ENCODE measurements at places on chromosomes 4 and X.

- peaks cover 35% of the 10 kb centered on the region for H3K4me1 ChIP-seq
- no peak overlapping the region for H3K27ac ChIP-seq
- H3K4me3 ChIP-seq, result no peak overlapping the region
- DNase-seq, result no peak
Observed at GRCh38 chr4:16670727-16671126, 227.7 kb downstream of the LDB2 start.

- H3K27ac ChIP-seq, result no peak overlapping the region
- H3K27me3 ChIP-seq, result no peaks in the 10 kb centered on the region
- peaks cover 9% of the 10 kb centered on the region for H3K4me1 ChIP-seq
Observed at GRCh38 chrX:153416781-153417450, 5.6 kb downstream of the ZFP92 start.

GRCh38 chr4:96146686-96147085 is 306.8 kb downstream of the PDHA2 start:
- H3K27ac ChIP-seq, result no peak overlapping the region
- H3K27me3 ChIP-seq, result no peaks in the 10 kb centered on the region
- H3K36me3 ChIP-seq, result no peaks in the 10 kb centered on the region
- H3K4me1 ChIP-seq, result no peaks in the 10 kb centered on the region
- H3K4me3 ChIP-seq, result no peak overlapping the region

- no peak overlapping the region for H3K4me3 ChIP-seq
- no peak for DNase-seq
- H3K27ac ChIP-seq, result no peak overlapping the region
- no peaks in the 10 kb centered on the region for H3K4me1 ChIP-seq
- no peaks in the 10 kb centered on the region for H3K27me3 ChIP-seq
Observed at GRCh38 chrX:14939644-14940043, 66.4 kb downstream of the MOSPD2 start.

GRCh38 chrX:17547658-17548057 is 172.7 kb downstream of the NHS start:
- H3K27ac ChIP-seq, result no peak overlapping the region
- DNase-seq, result peak; percentile 64
- no peak overlapping the region for H3K4me3 ChIP-seq
- H3K4me1 ChIP-seq, result no peaks in the 10 kb centered on the region

DNA sequence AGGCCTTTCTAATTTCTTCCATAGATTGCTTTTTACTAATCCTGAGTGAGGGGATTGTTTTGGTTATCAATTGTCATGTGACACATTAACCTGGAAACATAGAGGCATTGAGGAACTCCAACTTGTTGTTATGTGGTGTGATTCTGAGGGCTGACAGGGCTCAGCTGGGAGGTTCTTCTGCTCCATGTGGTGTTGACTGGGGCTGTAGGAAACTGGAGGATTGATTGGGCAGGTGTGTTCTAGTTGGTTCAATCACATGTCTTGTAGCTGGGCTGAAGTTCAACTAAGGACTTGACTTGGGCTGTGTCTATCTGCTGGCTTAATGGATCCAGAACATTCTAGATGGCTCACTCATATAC is 10.8 kb upstream of the CRLF2 start:
- no peak for DNase-seq
- no peaks in the 10 kb centered on the region for H3K27me3 ChIP-seq
- no peak overlapping the region for H3K27ac ChIP-seq
- H3K4me3 ChIP-seq, result no peak overlapping the region

- no peak overlapping the region for H3K4me3 ChIP-seq
- no peaks in the 10 kb centered on the region for H3K27me3 ChIP-seq
- no peaks in the 10 kb centered on the region for H3K36me3 ChIP-seq
- H3K4me1 ChIP-seq, result peaks cover 22% of the 10 kb centered on the region
Observed at GRCh38 chr4:153521478-153521877, 55.3 kb downstream of the TMEM131L start.

DNA sequence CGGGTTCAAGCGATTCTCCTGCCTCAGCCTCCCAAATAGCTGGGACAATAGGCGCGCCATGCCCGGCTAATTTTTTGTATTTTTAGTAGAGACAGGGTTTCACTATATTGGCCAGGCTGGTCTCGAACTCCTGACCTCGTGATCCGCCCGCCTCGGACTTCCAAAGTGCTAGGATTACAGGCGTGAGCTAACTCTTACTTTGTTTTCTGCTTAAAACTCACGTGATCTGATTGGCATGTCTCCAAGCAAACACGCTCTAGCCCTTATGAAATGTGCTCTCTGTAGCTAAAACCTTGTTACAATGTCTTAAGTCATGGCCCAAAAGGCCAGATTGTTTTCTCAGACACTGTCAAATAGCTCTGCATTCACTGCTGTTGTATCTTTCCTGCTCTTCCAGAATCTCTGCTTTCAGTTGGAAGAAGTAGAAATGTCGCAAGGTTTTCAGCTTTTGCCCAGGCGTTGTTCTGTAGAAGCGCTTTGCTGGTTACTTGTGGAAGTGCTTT is 39.7 kb upstream of the OGT start:
- H3K27me3 ChIP-seq, result no peaks in the 10 kb centered on the region
- H3K36me3 ChIP-seq, result no peaks in the 10 kb centered on the region
- H3K27ac ChIP-seq, result no peak overlapping the region
- DNase-seq, result peak; percentile 24
- peak overlapping the region; percentile 60 for H3K4me3 ChIP-seq
- no peaks in the 10 kb centered on the region for H3K4me1 ChIP-seq

DNA sequence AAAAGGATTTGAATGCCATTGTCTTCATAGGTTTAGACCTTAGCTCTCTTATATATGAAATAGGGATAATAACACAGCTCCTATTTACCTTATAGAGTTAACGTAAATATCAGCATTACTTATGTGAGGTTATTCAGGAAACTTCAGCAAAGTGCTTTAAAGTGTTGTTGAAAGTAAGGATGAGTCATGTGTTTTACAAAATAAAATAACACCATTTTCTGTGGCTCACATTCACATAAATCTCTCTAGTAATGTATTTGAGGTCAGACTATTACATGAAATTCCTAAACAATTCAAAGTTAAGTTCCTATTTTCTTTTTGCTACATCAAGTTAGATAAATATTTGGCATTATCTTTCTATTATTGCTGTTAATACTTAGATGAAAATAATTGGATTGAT is 2.9 kb downstream of the GNRHR start:
- no peaks in the 10 kb centered on the region for H3K27me3 ChIP-seq
- H3K27ac ChIP-seq, result no peak overlapping the region

- DNase-seq, result no peak
- no peak overlapping the region for H3K4me3 ChIP-seq
- H3K27me3 ChIP-seq, result no peaks in the 10 kb centered on the region
- no peak overlapping the region for H3K27ac ChIP-seq
Observed at GRCh38 chr4:151238477-151238876, 38.5 kb upstream of the PRSS48 start.

GRCh38 chr4:98908703-98909262 is 20.1 kb downstream of the EIF4E start:
- peaks cover 25% of the 10 kb centered on the region for H3K4me1 ChIP-seq
- H3K27ac ChIP-seq, result no peak overlapping the region
- no peak for DNase-seq
- no peaks in the 10 kb centered on the region for H3K36me3 ChIP-seq

DNA sequence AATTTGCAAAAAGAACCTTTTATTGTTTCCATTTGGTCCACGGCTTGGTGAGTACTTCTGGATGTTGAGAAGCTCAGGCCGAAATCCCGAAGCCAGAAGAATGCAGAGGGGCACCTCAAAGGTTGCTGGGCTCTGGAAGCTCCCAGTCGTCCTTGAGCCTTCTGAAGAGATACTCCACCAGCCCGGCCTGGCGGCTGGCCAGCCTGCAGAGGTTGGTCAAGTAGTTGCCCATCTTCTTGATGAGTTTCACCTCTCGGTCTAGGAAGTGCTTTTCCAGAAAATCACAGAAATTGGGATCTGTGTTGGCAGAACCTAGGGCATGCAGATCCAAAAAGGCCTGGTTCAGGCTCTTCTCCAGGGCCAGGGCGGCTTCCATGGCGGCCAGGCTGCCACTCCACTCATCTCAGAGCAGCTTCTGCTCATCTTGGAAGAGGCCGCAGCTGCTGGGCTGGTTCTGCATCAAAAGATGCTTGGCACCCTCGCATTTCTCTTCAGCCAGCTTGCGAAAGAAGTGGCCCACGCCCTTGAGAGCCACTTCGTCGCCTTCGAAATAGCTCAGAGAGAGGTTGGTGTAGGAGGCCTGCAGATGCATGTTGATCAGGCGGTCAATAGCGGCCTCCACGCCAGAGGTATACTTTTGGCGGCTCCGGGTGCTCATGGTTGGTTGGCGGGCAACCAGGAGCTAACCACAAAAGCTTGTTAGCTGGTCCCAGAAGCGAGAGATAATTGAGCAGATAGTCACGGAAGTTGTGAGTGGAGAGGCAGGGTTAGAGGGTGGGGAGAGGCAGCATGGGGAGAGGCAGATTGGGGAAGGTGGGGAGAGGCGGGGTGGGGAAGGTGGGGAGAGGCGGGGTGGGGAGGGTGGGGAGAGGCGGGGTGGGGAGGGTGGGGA is 76.5 kb upstream of the TSPAN7 start:
- DNase-seq, result peak; percentile 56
- no peak overlapping the region for H3K4me3 ChIP-seq
- H3K36me3 ChIP-seq, result no peaks in the 10 kb centered on the region
- H3K27ac ChIP-seq, result no peak overlapping the region

- H3K4me1 ChIP-seq, result peaks cover 28% of the 10 kb centered on the region
- no peak overlapping the region for H3K27ac ChIP-seq
- no peaks in the 10 kb centered on the region for H3K36me3 ChIP-seq
- DNase-seq, result no peak
- no peak overlapping the region for H3K4me3 ChIP-seq
Observed at GRCh38 chr4:7902101-7902553, 37.5 kb downstream of the AFAP1 start.
